Nephron progenitor cell (in vitro differentiated cells): ENCODE measurements at places on chromosomes 12 and 14.

DNA sequence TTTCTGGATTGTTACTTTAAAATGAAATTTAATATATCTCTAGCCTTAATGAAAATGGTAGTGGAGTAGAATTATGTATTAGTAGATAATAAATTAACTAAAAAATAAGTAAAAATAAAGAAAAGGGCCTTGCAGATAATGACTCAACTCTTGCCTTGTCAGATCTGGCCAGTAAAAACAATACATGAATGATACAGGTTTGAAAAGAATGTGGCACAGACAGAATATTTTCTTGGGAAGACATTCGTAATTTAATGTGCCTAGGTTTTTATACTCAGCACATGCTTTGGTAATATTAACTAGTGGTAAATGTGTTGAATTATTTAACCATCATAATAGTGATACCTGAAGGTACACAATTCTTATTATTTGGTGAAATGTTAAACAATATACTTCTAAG, 28.3 kb downstream of the ATF7IP start:
- no peak for DNase-seq

- no peak for DNase-seq
Measured at GRCh38 chr12:22494319-22494718, 50.0 kb downstream of the C2CD5 start.

DNA sequence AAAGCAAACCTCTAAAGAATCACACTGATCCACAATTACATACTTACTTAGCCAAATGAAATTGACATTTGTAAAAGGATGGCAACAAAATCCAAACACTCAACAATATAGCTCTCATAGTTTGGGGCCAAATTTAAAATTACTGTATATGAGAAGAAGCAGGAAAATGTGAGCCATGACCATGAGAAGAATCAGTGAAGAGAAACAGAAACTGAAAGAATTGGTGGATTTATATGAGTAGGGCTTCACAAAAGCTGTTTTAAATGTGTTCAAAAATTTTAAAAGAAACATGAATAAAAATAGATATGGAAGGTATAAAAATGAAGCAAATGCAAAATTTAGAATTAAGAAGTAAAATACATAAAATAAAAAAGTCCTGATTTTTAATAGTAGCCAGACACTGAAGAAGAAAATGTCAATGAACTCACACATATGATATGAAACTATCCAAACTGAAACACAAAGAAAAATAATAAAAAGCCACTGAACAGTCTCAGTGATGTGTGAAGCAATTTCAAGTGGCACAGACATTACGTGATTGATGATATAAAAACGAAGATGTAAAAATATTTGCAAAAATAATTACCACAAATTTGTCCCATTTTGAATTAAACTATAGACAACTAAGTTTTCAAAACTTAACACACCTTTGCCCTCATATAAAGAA, 87.9 kb upstream of the MDGA2 start:
- DNase-seq, result no peak

- DNase-seq, result no peak
Measured at GRCh38 chr12:94039914-94040313, 108.5 kb upstream of the PLXNC1 start.

DNA sequence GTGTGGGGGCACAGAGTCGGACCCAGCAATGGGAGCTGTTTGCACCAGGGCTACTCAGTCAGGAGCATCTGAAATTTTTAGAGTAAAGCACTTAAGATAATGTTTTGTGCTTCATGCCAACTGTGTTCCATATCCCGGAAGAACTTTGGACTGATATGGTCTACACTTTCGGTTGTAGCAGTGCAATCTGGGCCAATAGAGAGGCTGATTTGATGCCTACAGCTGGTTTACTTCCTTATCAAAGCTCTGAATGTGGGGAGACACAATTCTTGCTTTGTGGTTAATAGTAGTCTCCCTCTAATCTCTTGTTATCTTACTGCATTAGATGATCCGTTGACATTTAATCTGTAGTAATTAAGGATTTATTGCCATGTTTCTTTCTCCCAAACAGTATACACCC, 7.8 kb upstream of the VDR start:
- no peak for DNase-seq

- DNase-seq, result no peak
Measured at GRCh38 chr14:30756594-30756993, 117.8 kb upstream of the COCH start.

GRCh38 chr12:6062757-6063735, 61.4 kb downstream of the VWF start:
- DNase-seq, result peak; percentile 74

GRCh38 chr14:99991331-99991730, 73.9 kb upstream of the EVL start:
- no peak for DNase-seq

DNA sequence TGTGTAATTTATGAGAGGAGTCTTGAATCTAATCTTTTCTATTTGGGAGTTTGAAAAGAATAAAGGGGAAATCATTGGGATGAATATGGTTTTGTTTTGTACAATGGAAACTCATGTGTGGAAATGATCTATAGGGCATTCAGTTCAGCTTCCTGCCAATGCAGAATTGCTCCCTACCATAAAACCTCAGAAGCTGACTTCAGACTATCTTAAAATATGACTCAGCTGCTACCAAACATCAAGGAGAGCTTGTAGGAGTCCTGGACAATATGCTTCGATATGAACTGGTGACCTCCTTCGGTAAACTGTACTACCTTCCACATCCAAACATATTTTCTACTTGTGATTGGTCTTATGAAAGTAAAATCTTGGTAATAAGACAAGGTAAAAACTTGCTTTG, 160.6 kb downstream of the CAPZA3 start:
- no peak for DNase-seq
